SIG-M5 (cell line): ENCODE measurements at places on chromosomes 11 and 22.

DNA sequence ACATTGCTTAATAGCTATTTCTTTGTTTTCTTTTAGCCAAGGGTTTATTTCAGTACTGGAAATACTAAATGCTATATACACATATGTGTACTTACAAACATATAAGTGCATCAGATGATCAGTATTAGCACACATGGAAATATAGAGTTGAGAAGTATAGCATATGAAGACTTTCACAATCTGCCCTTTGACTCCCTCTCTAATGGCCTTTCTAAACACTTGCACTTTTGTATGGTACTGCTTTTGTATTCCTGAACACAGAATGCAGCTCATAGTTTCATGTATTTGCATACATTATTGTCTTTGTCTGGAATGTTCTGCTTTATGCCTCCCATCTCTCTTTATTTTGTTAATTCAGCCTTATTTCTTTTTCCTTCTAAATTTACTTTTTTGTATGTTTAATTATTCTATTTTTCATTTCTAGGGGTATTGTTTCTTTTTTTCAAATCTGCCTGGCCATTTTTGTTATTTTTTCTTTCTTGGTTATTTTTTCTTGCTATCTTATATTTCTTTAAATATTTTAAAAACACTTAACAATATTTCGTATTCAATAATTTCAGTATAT lies 28.8 kb downstream of the ACER3 start:
- DNase-seq: no peak

- DNase-seq: no peak
Measured at GRCh38 chr22:24141586-24141985, 39.7 kb upstream of the SUSD2 start.

- no peak for DNase-seq
Measured at GRCh38 chr11:31764261-31764660, 46.9 kb downstream of the PAX6 start.

DNA sequence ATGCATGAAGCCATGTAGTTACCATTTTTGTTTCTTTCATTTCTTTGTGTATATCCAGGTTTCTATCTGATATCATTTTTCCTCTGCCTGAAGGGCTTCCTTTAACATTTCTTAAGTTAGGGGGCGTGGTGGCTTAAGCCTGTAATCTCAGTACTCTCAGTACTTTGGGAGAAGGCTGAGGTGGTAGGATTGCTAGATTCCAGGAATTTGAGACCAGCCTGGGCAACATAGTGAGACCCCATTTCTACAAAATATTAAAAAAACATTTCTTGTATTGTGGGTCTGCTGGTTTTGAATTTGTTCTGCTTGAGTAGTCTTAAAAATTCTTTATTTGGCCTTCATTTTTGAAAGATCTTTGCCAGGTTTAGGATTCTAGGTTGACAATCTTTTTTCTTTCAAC lies 5.5 kb upstream of the PACS1 start:
- DNase-seq: no peak

- no peak for DNase-seq
Measured at GRCh38 chr11:12402691-12403120, 25.3 kb downstream of the PARVA start.

DNA sequence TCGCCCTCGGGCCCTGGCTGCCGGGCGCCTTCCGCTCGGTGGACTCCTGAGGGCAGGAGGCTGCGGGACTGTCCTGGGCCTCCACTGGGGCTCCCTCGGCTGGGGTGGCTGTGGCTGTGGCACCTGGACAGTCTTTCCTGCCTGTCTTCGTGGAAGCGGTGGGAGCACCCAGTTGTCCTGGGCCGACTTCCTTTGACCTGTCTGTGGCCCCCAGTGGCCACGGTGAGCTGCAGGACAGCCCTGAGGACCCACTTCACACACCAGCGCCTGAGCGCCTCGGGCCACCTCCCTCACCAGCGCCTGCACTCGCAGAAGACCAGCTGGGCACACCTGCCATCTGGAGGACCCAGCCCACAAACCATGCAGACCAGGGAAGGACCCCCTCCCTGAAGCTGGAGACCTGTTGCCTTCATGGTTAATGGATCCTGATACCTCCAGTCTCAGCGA lies 1.8 kb upstream of the EPS8L2 start:
- DNase-seq: no peak

GRCh38 chr22:22123118-22123959 lies 121.2 kb upstream of the VPREB1 start:
- no peak for DNase-seq

DNA sequence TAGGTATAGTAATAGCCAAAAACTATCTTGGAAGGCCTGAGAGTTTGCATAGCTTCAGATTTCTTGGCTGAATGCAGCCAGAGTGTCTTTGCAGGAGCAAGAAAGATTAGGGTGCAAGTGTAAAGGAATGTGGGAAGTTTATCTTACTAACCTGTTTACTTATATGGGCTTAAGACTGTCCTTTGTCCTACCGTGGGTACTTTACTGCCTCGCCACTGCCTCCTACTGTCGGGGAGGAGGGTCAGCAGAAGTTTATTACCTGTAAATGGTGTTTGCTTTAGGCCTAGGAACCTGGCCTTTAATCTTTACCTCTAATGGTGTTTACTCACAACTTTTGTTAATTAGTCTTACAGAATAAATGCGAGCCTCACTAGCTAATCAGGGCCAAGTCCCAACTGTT lies 633.8 kb downstream of the DLG2 start:
- no peak for DNase-seq

GRCh38 chr11:16895306-16895705 lies 118.9 kb downstream of the PLEKHA7 start:
- DNase-seq: no peak

DNA sequence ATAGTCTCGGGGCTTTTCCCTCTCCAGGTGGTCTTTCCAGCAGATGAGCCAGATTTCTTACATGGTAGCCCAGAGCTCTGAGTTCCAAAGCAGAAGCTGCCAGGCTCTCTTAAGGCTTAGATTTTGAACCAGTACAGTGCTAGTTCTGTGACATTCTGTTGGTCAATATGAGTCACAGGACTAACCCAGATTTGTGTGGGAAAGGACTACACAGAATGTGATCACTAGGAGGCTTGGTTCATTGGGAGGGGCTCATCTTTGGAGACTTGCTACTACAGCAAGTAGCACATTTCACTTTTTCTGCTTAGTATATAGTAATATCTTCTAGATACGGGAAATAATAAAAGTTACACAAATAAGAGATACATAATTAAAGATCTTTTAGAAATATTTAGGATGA lies 24.1 kb downstream of the RNF214 start:
- DNase-seq: no peak

- DNase-seq: no peak
Measured at GRCh38 chr22:23526596-23527316, 53.3 kb downstream of the IGLL1 start.

GRCh38 chr11:60005360-60005759 lies 11.6 kb upstream of the OOSP4B start:
- DNase-seq: no peak

- DNase-seq: no peak
Measured at GRCh38 chr22:44443641-44444235, 54.3 kb downstream of the RTL6 start.

DNA sequence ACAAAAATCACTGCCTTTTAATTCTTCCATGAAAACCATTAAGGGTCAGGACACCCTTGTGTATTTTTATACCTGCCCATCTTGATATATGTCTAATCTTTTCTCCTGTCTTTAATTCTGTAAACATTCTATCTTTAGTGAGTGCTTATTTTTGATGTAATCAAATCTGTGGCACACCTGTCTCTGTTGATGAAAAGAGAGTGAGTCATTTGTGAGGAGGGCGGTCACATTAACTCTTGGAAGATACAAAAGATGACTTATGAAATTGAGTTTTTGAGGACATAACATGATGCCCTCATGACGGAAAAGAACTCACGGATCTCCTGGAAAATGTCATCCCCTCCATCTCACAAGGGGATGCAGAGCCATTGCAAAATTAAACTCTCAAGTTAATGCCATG lies 206.5 kb upstream of the PGR start:
- no peak for DNase-seq

GRCh38 chr11:42315846-42316245 lies 856.4 kb upstream of the LRRC4C start:
- DNase-seq: no peak

DNA sequence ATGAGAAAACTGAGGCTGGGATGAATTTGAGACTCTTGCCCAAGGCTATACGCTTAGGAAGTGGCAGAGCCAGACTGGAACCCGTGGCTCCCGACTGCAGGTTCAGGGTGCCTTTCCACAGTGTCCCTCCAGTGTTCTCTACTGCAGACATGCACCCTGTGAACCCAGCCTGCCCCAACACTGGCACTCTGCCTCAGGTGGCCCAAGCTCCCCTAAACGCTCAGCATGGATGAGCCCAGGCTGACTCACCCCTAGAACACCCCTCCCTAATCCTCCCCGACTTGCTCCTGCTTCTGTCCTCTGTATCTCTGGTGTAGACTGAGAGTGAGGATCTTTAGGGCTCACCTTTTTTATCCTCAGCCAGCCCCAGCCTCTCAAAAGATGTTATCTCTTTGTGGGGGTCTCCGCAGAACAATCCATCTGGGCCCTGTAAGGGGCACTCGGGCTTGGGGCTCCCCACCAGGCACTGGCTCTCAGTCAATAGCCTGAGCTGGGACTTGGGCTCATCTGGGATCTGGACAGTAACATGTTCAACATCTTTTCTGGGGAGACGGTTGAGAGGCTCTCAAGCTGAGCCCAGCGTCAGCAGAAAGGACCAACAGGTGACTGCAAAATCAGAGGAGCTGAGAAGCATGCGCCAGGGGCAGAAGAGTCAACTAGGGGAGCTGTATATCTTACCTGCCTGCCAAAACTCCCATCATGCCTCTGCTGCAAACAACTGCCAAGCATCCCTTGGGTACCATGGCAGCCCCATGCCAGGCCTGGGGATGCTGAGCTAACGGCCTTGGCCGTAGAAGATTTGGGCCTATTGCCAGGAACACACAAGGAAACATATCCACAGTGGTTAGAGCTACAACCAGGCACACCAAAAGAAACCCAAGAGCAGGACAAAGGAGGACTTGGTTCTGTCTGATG lies 176.2 kb downstream of the BUD13 start:
- DNase-seq: no peak

GRCh38 chr11:63970902-63971301 lies 3.5 kb upstream of the COX8A start:
- no peak for DNase-seq
